NCI-H1417 (cell line): ENCODE measurements at places on chromosomes 16 and 17.

DNA sequence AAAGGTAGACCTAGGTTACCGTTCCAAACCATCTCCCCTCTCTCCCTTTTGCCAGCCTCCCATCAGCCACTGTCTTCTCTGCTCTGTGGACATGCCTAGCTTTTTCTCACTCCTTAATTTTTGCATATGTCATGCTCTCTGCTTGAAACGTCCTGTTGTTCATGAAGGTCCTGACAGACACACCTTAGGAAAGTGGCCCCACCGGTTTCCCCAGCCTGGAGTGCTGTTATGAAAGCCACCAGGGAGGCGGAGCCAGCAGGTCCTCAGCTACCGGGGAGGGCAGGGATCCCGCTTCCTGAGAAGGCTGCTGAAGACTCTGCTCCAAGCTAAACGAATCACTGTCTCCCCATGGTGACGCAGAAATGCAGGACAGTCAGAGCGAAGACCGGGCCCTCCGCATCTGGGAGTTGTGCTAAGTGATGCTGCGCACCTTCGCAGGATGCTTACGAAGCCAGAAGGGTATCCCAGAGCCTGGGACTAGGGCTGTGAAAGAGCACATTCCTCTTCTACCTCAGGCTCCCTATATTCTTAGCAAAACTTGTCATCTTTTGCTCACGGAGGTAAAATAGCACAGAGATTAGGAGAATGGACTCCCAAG lies 2.3 kb upstream of the SLC16A11 start:
- peak; percentile 63 for DNase-seq

- DNase-seq = no peak
Measured at GRCh38 chr17:55420067-55420775, 1.4 kb downstream of the MMD start.

- DNase-seq = no peak
Measured at GRCh38 chr17:40343219-40344119, 21.1 kb downstream of the GJD3 start.

GRCh38 chr16:50842013-50842505 lies 100.2 kb downstream of the CYLD start:
- no peak for DNase-seq

DNA sequence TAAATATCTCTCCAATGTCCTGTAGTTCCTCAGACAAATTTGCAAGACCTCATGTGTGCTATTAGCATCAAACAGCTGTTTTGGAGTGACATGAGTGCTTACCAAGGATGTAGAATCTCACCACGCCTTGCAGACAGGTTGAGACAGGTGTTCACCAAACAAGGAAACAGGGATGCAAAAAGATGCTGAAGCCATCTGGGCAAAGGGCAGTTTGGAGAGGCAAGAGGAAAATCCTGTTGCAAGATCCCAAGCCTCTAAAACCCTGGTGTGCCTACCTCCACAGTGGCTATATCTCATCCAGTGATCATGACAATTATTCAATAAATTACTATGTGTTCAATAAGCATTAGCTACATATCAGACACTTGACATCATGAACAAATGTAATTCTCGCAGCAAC lies 373.7 kb downstream of the SOX9 start:
- DNase-seq = no peak

- no peak for DNase-seq
Measured at GRCh38 chr16:50718761-50719400, 23.0 kb upstream of the CYLD start.

DNA sequence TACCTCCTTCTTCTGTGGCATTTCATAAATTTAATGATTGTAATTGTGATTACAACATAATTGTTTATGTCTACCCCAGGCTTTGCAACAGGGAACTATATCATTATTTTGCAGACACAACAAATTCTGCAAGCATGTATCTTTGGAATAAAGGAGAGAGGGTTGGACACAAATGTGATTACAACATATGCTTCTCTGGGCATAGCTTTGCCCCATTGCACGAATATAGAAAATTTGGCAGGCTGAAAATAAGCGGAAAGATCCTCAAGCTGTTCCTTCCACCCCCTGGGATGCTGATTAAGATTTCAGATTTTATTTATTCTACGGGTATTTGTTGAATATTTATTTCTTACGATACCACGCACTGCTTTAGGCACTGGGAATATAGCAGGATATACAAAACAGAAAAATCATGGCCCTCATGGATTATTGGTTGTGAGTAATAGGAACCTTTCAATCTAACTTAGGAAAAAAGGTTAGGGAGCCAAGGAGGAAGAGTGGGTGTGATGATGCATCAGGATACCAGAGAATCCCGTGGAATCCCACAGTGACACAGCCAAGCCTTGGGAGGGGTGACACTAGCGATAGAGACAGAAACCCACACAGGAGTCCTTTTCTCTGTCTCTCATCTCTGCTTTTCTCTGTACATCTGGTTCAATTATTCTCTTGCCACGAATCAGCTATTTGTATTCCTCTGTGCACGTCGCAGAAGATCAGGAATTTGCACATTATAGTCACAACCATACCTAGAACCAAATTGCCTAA lies 520.7 kb downstream of the MAF start:
- DNase-seq = no peak

DNA sequence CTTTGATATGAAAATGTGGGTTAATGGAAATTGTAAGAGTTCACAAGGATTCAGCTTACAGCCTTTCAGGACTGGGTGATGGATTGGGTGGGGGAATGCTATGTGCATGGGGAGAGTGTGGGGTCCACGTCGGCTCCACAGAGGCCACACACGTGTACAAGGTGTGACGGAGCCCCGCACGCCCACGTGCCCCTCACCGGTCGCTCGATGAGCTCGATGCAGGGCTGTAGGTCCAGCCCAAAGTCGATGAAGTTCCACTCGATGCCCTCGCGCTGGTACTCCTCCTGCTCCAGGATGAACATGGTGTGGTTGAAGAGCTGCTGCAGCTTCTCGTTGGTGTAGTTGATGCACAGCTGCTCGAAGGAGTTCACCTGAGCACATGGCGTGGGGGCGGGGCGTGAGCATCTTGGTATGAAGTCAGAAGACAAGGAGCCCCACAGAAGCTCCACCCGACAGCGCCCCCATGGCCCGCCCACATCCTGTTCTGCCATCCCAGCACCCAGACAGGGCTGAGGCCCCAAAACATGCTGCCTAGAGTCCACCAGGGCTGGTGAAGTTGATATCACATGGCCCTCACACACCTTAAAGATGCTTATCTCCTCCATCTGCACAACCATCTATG lies 99.1 kb downstream of the MYH11 start:
- no peak for DNase-seq

- DNase-seq = no peak
Measured at GRCh38 chr17:10091046-10091445, 107.4 kb downstream of the GAS7 start.

DNA sequence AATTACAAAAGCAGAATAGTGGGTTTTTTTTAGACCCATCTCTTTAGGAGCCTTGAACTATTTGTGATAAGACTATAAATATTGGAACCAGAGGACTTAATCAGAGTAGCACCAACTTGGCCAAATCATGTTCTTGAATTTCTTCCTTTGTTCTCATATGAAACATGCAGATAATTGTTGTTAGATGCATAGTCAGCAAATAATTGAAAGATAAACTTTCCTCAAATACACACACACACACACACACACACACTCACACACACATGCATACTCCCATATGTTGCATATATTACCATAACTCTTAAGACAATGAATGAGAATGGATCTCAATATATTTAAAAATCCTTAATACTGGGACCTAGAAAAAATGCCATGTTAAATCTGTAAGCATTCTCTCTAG lies 310.4 kb downstream of the KCNJ2 start:
- no peak for DNase-seq

DNA sequence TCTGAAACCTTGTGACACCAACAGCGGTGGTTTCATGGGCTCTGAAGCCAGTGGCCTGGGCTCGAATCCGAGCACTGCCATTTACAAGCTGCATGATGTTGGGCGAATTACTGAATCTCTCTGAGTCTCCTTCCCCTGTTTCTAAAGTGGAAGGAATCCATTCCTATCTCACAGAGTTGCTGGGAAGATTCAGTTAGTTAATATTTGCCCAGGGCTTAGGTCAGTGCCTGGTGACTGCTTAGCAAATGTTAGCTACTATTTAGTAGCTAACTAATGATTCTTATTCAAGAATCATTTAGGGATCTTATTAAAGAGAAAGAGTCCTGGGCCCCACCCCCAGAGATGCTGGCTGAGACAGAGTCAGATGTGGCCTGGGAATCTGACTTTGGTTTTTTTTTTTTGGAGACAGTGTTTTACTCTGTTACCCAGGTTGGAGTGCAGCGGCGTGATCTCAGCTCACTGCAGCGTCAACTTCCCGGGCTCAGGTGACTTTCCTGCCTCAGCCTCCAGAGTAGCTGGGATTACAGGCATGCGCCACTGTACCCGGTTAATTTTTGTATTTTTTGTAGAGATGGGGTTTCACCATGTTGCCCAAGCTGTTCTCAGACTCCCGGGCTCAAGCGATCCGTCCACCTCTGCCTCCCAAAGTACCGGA lies 33.6 kb upstream of the RAI1 start:
- DNase-seq = no peak

DNA sequence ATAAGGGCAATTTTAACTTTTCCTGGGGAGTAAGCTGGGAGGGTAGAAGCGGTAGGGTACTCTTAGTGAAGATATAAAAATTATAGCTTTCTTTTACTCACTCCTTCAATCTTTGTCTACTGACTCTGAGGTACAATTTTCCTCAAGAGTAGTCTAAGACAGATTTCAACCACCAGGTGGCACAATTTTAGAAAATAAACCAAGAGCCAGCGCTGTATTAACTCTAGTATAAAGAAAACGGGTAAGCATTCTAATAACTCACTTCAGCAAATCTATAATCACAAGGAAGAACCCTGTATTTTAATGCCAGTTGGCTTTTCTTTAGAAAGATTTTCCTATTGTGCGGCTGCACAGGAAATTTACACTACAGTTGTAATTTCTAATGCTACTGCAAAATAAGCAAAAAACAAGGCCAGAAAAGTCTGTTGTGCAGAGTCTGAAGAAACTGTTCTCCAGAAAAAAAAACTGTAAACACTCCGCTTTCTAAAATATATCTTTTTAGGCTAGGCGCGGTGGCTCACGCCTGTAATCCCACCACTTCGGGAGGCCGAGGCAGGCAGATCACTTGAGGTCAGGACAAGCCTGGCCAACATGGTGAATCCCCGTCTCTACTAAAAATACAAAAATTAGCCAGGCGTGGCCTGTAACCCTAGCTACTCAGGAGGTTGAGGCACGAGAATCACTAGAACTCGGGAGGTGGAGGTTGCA lies 1.9 kb downstream of the CMC2 start:
- DNase-seq = peak; percentile 23

GRCh38 chr16:68999114-68999513 lies 106.3 kb upstream of the HAS3 start:
- no peak for DNase-seq

- DNase-seq = peak; percentile 31
Measured at GRCh38 chr17:82881900-82882714, 42.3 kb upstream of the ZNF750 start.

DNA sequence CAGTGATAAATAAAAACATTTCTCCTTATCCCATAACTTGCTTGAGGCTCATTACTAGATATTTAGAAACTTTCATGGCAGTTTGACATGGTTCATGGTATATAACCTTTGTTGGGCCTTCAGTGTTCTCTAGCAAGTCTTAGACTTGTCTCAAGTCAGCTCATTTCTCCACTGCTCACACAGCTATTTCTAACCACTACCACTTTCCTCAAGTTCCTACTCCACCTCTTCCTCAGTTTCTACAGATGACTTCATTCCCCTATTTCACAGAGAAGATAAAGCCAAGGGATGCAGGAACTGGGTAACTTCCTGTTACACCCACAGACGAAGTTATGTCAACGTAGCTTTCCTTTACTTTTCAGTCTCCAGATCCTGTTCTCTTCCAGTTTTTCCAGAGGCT lies 23.2 kb downstream of the NLK start:
- DNase-seq = no peak

DNA sequence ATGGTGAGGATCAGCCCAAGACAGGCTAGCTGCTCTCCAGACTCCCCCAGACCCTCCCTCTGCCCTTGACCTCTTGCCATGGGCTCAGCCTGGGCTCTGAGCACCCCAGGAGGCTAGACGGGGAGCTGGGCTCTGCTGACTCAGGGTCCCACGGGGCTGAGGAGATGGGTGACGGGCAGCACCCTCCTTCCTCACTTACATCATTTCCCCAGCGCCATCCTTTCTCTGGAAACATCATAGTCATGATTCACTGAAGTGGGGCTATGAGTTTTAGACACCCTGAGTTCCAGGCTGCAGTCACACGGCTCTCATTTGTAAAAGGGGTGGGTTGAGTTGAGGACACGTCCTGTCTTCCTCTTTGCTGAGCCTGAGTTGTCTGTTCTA lies 3.0 kb upstream of the ITGAX start:
- no peak for DNase-seq

DNA sequence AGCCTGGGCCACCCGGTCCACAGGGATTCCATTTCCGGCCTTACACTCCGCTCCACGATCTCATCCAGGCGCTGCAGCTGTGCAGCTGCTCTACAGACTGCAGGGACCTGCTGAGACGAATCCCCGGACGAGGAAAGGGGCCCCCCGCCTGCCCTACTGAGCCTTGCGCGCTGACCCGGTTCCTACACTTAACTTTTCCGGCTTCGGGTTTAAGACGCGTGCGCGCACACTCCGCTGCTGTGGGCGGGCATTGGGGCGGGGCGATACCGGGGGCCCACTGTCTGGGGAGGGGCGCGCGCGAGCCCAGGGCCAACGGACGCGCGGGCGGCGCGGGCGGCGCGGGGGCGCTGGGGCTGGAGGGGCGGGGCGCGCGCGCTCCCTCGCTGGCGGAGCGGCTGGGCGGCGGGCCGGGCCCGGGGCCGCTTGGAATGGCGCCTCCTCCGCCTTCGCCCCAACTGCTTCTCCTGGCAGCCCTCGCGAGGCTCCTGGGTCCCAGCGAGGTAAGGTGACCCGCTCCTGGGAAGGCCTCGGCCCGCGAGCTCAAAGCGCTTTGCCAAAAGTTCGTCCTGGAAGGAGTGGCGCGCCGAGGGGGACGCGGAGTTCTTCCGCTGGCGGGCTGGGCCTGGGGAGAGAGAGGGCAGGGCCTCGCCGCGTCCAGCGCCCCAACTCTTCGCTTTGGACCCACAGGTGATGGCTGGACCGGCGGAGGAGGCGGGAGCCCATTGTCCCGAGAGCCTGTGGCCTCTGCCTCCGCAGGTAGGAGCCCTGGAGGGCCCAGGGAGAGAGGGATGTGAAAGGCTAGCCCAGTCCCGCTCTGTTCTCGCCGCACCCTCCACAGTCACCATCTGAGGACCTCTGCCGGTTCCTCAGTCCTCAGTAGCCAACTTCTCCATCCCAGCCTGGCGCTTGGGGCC lies at the start of gene TP53I13:
TSS of gene TP53I13 (plus strand) at position 371 of the 914 bp plus-strand sequence. CDS start at position 429, 58 bp downstream.
- peak; percentile 86 for DNase-seq

DNA sequence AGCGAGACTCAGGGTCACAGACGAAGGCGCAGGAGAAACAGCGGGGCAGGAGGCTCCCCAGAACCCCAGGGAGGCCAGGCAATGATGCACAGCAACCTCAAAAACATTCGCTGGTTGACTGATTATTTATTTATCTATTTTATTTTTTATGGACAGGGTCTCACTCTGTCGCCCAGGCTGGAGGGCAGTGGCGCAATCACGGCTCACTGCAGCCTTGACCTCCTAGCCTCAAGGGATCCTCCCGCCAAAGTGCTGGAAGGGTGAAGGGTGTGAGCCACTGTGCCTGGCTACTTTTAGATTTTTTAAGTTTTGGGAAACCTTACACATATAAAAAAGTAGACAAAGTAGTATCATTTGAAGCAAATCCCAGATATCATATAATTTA lies 83.5 kb downstream of the ZNF778 start:
- DNase-seq = no peak
